ENCODE measurements at places on chromosomes 13 and 19. TPM values are rescaled to one million over a fixed set of nuclear protein-coding genes. Genes with fewer than 3 reads are reported as not detected.

GRCh38 chr13:51794964-51795363 lies 9.0 kb downstream of the DHRS12 start:
- no peak for DNase-seq

DNA sequence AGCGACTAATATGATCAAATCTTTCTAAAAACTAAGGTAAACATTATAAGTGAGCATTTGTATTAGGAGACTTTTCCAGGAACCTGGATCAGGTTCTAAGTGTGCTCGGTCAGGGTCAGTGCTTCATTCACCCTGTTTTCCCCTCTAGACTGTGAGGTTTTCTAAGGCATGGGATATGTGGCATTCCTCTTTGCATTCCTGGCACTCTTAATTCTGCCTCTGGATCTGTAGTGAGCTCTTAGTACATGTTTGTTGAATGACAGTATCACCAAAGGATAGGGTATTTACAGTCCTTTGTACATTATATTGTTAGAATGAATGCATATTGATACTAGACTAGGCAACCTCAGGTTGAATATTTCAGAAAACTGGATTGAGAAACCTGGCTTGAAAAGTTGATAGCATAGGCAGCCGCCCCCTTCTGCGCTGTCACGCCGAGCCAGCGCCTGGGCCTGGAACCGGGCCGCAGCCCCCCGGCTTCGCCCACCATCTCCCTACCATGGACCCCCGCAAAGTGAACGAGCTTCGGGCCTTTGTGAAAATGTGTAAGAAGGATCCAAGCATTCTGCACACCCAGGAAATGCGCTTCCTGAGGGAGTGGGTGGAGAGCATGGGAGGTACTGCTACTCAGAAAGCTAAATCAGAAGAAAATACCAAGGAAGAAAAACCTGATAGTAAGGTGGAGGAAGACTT lies 156.5 kb downstream of the KCNRG start:
- DNase-seq = no peak

DNA sequence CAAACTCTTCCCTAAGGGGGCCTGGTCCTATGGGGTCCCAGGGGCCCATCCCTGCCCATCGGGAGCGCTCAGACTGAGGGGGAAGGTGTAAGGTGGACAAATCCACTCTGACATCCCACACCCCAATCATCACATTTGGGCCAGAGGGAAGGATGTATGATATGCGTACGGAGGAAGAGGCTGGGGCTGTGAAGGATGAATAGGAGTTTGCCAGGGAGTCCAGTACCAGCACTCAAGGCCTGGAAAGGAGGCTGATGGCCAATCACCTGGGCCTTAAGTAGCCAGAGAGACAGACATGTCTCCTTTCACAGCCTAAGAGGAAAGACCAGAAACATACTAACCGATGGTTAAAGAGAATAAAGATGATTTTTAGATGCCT lies 14.9 kb downstream of the TJP3 start:
- DNase-seq = no peak

- no peak for DNase-seq
Measured at GRCh38 chr19:7963566-7963965, 20.1 kb upstream of the TIMM44 start.

DNA sequence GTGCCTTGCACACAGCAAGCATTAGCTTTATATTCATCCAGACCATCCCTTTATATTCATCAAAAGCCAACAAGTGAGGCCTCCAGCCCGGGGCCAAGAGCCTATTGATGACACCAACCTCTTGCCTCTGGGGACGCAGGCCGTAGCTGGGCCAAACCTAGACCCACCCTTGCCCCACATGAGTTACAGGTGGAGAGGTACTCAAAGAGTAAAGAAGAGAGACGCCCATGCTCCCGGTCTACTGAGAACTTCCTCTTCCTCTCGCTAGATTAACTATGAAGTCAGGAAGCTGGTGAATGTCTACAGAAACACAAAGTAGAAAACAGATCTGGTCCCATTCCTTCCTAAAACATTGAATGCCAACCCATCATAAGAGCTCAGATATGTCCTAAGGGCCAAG lies 3.8 kb upstream of the MLNR start:
- no peak for DNase-seq

DNA sequence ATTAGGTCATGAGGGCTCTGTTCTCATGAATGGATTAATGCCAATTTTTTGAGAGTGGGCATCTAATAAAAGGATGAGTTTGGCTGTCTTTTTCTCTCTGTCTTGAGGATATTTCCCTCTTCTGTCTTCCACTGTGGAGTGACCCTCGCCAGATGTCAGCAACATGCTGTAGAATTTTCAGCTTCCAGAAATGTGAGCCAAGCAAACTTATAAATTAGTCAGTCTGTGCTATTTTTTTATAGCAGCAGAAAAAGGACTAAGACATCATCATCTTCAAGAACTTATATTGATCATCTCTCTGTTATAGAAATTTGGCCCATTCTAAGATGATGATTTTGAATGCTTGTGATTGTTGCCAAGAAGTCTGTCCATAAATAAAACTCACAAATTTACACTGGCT lies 431.4 kb downstream of the FGF9 start:
- DNase-seq = no peak

- peak; percentile 48 for DNase-seq
Measured at GRCh38 chr19:2164020-2164998, 576 bp downstream of the DOT1L start.

The TMEM150B gene
- total RNA-seq = not detected

The HRC gene
- total RNA-seq = not detected

The HOMER3 gene
- total RNA-seq = 1.0 TPM

The ZNF20 gene
- total RNA-seq = 5.1 TPM

Data from activated naive CD4-positive, alpha-beta T cell treated with anti-CD3 and anti-CD28 coated beads, Interleukin-2, amount 50 U/mL, for 72 hours (primary cell).